ENCODE measurements at places on chromosomes 12 and 14. TPM values are rescaled to one million over a fixed set of nuclear protein-coding genes. Genes with fewer than 3 reads are reported as not detected.
A peak's percentile ranks its signal among the peaks of the same experiment; 100 is the strongest.

DNA sequence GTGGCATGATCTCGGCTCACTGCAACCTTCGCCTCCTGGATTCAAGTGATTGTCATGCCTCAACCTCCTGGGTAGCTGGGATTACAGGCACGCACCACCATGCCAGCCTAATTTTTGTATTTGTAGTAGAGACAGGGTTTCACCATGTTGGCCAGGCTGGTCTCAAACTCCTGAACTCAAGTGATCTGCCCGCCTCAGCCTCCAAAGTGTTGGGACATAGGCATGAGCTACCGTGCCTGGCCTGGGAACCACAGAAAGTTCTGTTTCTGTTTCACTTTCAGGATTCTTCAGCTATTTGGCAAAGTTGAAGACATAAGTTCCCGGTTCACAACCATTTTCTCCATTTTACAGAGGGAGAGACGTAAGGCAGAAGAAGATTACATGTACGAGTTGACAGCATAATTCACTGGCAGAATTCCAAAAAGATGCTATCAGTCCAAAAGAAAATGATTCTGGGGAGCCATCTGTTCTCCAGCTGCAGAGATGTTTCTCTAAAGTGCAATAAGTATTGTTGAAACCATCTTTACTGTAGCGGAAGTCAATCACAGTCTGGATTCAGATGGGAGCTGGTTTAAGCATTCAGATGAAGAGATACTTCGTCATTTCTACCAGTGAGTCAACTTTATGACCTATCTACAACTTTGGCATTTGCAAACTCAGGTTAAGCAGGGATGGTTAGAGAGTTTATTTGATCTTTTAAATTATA, 8.1 kb upstream of the RNF34 start:
- no peaks in the 10 kb centered on the region for H3K4me1 ChIP-seq
- H3K36me3 ChIP-seq, result no peaks in the 10 kb centered on the region
- H3K27ac ChIP-seq, result no peak overlapping the region
- H3K4me3 ChIP-seq, result no peak overlapping the region

DNA sequence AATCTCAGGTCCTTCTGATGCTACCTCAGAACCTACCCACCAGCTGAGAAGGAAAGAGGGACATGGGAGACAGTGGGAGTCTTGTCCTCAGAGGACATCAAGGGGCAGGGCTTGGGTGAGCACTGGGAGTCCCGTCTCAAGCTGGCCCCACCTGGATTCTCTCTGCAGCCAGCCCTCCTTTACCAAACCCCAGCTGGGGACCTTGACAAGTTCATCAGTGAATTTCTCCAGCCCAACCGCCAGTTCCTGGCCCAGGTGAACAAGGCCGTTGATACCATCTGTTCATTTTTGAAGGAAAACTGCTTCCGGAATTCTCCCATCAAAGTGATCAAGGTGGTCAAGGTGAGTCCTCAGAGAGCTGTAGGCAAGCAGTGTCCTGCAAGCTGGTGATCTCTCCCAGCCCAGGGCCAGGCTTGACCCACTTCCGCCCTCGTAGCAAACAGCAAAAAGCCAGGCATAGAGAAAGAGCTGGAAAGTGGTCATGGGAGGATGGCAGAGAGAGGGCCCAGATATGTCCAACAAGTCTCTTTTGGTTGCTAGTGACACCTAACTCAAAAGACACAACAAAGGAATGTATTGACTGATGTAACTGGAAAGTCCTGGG, 14.2 kb upstream of the OAS2 start:
- no peak for DNase-seq
- H3K4me3 ChIP-seq, result no peak overlapping the region
- H3K4me1 ChIP-seq, result no peaks in the 10 kb centered on the region
- H3K27me3 ChIP-seq, result no peaks in the 10 kb centered on the region
- H3K27ac ChIP-seq, result no peak overlapping the region

GRCh38 chr14:35285168-35286002, 6.8 kb upstream of the PSMA6 start:
- H3K36me3 ChIP-seq, result no peaks in the 10 kb centered on the region
- no peaks in the 10 kb centered on the region for H3K4me1 ChIP-seq
- no peak overlapping the region for H3K4me3 ChIP-seq
- no peak for DNase-seq
- H3K27ac ChIP-seq, result no peak overlapping the region
- no peaks in the 10 kb centered on the region for H3K27me3 ChIP-seq

HOXC12 gene
- total RNA-seq, result 0.45 TPM

- no peaks in the 10 kb centered on the region for H3K4me1 ChIP-seq
- no peaks in the 10 kb centered on the region for H3K27me3 ChIP-seq
- H3K27ac ChIP-seq, result no peak overlapping the region
- no peak overlapping the region for H3K4me3 ChIP-seq
- no peak for DNase-seq
- no peaks in the 10 kb centered on the region for H3K36me3 ChIP-seq
These were observed 7.4 kb upstream of the OR10P1 start for GRCh38 chr12:55629058-55629841.

DNA sequence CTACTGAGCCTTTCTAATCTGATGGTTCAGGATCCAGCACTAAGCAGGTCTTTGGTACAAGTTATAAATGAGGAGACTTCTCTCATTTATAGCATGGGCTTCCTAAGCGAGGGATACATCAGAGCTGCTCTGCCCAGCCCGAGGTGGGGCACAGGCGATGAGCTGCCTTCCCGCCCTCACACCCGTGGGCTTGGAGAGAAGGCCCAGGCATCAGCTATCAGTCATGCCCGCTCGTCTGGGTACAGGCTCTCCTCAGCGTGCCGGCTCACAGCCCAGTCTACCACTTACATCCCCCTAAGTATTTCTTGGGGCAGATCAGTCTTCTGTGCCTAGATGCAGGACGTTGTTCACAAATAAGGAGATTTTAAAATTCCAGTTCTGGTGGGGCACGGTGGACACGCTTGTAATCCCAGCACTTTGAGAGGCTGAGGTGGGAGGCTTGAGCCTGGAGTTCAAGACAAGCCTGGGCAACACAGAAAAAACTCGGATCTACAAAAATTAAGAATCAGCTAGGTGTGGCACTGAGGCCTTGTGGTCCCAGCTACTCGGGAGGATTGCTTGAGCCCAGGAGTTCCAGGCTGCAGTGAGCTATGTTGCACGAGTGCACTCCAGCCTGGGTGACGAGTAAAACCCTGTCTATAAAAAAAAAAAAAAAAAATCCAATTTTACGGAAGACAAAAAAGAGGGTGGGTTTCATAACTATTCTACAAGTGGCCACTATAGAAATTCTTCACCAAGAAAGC, 57.0 kb downstream of the CCDC88C start:
- H3K4me3 ChIP-seq, result no peak overlapping the region
- H3K36me3 ChIP-seq, result no peaks in the 10 kb centered on the region
- DNase-seq, result peak; percentile 44
- H3K27ac ChIP-seq, result no peak overlapping the region
- no peaks in the 10 kb centered on the region for H3K4me1 ChIP-seq

GRCh38 chr12:53514628-53515290, 7.5 kb upstream of the NPFF start:
- H3K4me3 ChIP-seq, result no peak overlapping the region
- H3K27me3 ChIP-seq, result no peaks in the 10 kb centered on the region
- no peak overlapping the region for H3K27ac ChIP-seq
- peaks cover 6% of the 10 kb centered on the region for H3K36me3 ChIP-seq

DNA sequence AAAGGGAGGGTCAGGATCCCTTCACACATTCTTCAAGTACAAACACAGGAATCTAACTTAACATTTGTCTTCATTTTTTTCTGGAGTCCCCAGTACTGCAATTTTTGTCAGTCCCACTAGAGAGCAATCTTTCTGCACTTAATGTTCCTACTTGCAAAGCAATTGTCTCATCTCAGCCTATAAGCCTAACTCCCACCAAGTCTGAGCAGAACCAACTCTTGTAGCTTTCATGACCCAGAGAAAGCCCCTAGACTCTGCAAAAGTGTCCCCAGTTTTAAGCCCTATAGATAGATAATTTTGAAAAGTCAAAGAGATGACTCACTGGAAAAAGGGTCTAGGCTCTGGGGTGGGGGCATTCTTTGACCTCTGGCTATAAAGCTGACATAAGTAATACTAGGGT, 1.8 kb upstream of the ZBTB39 start:
- H3K4me1 ChIP-seq, result no peaks in the 10 kb centered on the region
- no peak overlapping the region for H3K27ac ChIP-seq
- no peaks in the 10 kb centered on the region for H3K27me3 ChIP-seq
- H3K4me3 ChIP-seq, result no peak overlapping the region
- DNase-seq, result no peak

GRCh38 chr12:81222846-81223592, 145.1 kb downstream of the ACSS3 start:
- H3K27me3 ChIP-seq, result no peaks in the 10 kb centered on the region
- no peak for DNase-seq
- H3K4me1 ChIP-seq, result no peaks in the 10 kb centered on the region
- no peaks in the 10 kb centered on the region for H3K36me3 ChIP-seq
- H3K4me3 ChIP-seq, result no peak overlapping the region

CTDSP2 gene
- 252 TPM for total RNA-seq

DNA sequence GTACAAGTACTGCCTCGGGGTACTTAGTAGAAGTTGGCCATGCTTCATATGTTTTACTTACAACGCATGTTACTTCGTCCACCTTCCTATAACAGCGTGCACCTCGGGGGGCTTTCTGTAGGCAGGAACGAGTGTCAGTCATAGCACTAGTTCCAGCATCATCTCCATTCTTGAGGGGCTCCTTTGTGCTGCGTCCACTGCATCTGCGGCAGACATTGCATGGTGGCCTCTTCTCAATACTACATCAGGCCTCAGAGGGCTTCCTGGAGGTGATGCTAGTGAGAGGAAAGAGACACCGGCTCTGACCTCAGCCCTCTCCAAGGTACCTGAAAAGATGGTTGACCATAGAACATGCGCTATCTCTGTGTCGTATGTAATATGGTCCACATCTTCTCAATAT, 121.2 kb upstream of the RTL1 start:
- H3K36me3 ChIP-seq, result no peaks in the 10 kb centered on the region
- H3K4me1 ChIP-seq, result no peaks in the 10 kb centered on the region
- peak; percentile 14 for DNase-seq
- no peak overlapping the region for H3K4me3 ChIP-seq
- no peak overlapping the region for H3K27ac ChIP-seq

KRT82 gene
- total RNA-seq, result not detected

GPR84 gene
- 1.9 TPM for total RNA-seq

PAX9 gene
- total RNA-seq, result 0.48 TPM

- H3K4me3 ChIP-seq, result no peak overlapping the region
- H3K27me3 ChIP-seq, result no peaks in the 10 kb centered on the region
- no peaks in the 10 kb centered on the region for H3K36me3 ChIP-seq
- H3K4me1 ChIP-seq, result no peaks in the 10 kb centered on the region
These were observed 195.7 kb downstream of the SOX5 start for GRCh38 chr12:23753628-23754365.

RPS26 gene
- 40.5 TPM for total RNA-seq

DNA sequence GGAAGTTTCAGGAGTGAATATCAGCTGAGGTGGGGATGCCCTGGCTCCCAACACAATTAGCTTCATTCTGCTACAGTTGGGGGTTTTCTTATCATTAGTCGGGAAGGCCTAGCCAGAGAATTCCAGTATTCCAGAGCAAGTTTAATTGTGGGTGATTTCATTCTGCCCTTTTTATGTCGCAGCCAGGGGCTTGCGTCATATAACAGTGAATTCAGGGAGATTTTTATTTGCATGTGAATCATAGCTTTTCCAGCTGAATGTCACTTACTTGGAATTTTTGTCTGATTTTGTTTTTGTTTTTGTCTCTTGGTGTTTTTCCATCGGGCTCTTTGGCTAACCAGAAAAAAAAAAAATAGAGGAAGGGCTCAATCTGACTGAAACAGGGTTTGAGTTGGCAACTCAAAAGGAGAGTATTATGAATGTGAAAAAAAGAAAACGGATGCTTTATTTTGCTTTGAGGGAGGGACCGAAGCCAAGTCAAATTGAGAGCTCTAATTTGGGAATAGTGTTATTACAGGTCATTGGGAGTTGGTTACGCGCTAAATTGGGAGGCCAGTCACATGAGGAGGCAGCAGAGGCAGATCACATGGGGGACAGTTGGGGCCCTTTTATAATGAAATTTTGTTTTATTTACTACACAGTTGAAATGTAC, 119.4 kb downstream of the SAMD4A start:
- H3K4me3 ChIP-seq, result no peak overlapping the region
- H3K4me1 ChIP-seq, result peaks cover 8% of the 10 kb centered on the region
- H3K27ac ChIP-seq, result peak overlapping the region; percentile 97
- H3K36me3 ChIP-seq, result no peaks in the 10 kb centered on the region
- DNase-seq, result peak; percentile 69

- no peaks in the 10 kb centered on the region for H3K36me3 ChIP-seq
- H3K27ac ChIP-seq, result no peak overlapping the region
- DNase-seq, result no peak
- H3K27me3 ChIP-seq, result no peaks in the 10 kb centered on the region
- peak overlapping the region; percentile 54 for H3K4me3 ChIP-seq
These were observed 1.6 kb downstream of the MAPK1IP1L start for GRCh38 chr14:55053018-55053417.

TC2N gene
- total RNA-seq, result 126 TPM

DNA sequence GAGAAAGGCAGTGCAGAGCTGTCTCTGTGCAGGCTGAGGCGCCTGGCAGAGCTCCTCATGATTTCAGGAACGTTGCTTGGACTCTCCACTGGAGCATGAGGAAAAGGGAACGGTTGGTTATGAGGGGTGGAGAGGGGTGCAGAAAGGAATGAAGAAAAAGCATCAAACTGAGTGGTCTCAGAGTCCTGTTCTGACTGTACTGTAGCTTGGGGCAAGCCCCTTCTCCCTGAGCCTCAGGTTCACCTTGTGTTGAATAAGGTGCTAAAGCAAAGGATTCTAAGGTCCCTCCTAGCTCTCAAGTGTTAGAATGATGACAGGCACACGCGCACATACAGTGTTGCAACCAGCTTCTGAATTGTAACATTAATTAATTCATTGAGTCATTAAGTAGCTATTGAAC, 125.2 kb upstream of the PARP11 start:
- no peaks in the 10 kb centered on the region for H3K27me3 ChIP-seq
- no peak overlapping the region for H3K4me3 ChIP-seq

GRCh38 chr12:55172686-55173085, 46.5 kb downstream of the OR9K2 start:
- no peaks in the 10 kb centered on the region for H3K27me3 ChIP-seq
- no peak overlapping the region for H3K4me3 ChIP-seq
- H3K27ac ChIP-seq, result no peak overlapping the region
- DNase-seq, result no peak

SYCP3 gene
- total RNA-seq, result 0.48 TPM

SYT1 gene
- total RNA-seq, result 1.5 TPM

DNA sequence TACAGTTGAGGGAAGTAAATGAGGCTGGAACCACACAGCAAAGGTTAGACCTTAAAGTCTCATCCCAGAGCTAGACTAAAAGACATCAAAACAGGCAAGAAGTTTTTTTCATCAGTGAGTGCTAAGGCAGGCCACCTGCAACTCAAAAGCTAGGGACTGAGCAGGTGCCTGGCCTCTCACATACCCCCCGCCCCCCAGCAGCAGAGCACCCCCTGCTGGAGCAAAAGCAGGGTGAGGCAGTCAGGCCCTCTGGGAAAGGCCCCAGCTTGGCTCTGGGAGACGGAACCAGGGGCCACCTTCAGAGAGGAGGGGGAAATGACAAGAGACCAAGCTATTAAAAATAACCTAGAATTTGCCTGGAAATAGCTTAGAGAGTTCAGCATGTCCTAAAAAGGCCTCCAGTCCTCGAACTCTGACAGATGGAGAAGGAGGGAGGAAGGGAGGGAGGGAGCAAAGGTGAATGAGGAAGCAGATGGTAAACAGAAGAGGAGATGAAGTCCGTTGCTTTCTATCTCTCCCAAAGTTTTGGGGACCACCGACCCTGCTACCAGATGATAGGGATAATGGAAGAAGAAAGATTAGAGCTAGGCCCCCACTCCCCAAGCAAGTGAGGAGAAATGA, 1.8 kb downstream of the ITGA7 start:
- no peaks in the 10 kb centered on the region for H3K4me1 ChIP-seq
- H3K27ac ChIP-seq, result peak overlapping the region; percentile 77
- H3K27me3 ChIP-seq, result no peaks in the 10 kb centered on the region
- peak overlapping the region; percentile 54 for H3K4me3 ChIP-seq

All from aorta (tissue), 5 donors.